ENCODE measurements at places on chromosomes 7 and 10.

GRCh38 chr10:82821043-82821442 lies 946.0 kb downstream of the NRG3 start:
- no peak for DNase-seq

- DNase-seq = no peak
Observed at GRCh38 chr7:102180727-102181126, 105.9 kb upstream of the SH2B2 start.

DNA sequence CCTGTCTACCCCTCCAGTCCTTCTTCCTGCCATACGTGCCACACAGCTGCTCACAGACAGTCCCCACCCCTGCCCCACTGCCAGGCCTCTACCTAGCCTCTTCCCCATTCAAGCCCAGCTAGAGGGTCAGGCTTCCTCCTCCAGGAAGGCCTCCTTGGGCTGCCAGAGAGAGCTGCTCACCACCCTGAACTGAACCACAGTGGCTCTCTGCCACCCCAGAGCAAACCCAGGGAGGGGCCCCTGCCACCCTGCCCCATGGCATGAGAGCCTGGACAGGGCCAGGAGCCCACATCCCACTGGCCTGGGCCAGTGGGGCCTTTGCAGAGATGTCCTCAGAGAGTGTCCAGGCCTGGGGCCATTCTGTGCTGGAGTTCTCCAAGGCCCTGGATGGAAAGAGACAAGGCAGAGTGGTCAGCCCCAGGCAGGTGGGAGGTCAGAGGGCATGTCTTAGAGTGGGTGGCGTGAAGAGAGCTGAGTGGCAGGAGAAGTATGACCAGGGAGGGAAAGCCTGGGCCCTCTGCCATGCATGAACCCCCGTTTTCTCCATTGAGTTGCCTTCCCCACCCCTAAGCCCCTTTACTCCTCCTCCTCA lies 40.4 kb downstream of the TMEM270 start:
- DNase-seq = no peak

- no peak for DNase-seq
Observed at GRCh38 chr10:6167456-6167855, 35.3 kb upstream of the PFKFB3 start.

DNA sequence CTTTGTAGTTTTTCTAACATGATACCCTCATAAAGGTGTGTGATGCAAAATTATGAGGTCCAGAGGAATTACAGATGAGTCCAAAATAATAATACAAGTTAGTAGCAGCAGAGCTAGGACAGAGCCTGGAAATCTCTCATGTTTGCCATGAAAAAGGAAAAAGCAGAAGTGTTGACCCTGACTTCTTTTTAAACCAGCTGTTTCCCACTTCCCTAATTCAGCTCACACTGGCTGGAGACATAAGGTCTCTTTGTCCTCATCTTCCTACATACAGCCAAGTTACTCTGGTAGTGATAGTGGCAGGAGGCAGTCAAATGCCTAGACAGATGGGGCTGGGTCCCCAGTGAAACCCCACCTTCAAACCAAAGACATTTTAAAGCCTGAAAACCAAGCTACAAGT lies 269.2 kb downstream of the C7orf25 start:
- DNase-seq = no peak

GRCh38 chr10:42753507-42754154 lies 29.0 kb upstream of the BMS1 start:
- no peak for DNase-seq

GRCh38 chr7:151086802-151087244 lies 548 bp downstream of the AGAP3 start:
- DNase-seq = no peak

GRCh38 chr10:17199351-17199804 lies 2.1 kb downstream of the TRDMT1 start:
- DNase-seq = peak; percentile 60

DNA sequence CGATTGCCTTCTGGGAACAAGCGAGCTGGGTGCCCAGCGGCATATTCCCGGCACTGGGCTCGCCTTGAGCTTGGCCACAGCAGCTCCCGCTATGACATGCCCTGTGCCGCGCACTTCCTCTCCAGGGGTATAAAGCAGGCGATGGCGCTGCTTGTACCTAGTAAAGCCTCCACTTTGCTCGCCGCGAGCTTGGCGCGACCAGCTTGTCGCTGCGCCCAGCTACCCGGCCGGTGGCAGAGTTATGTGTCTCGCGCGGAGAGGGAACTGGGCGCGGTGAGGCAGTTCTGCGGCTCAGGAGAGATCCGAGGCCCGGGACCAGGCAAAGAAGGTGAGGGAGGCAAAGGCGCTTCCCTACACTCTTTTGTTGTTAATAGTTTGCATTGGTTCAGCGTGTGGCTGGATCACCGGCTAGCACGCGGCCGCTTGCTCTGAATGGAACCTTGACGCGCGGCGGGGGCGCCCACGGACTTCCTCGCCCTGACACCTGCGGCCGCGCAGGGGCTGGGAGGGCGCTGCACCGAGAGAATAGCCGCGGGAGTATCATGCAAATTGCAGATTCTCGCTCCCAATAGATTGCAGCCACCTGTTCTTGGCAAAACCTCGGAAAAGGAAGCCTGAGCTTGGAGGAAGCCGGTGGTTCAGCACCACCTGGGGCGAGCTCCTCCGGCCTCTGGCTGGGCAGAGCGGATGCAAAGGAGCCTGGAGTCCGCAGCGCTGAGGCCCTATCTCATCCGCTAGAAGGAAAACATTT lies 3.0 kb upstream of the BUB3 start:
- DNase-seq = no peak

DNA sequence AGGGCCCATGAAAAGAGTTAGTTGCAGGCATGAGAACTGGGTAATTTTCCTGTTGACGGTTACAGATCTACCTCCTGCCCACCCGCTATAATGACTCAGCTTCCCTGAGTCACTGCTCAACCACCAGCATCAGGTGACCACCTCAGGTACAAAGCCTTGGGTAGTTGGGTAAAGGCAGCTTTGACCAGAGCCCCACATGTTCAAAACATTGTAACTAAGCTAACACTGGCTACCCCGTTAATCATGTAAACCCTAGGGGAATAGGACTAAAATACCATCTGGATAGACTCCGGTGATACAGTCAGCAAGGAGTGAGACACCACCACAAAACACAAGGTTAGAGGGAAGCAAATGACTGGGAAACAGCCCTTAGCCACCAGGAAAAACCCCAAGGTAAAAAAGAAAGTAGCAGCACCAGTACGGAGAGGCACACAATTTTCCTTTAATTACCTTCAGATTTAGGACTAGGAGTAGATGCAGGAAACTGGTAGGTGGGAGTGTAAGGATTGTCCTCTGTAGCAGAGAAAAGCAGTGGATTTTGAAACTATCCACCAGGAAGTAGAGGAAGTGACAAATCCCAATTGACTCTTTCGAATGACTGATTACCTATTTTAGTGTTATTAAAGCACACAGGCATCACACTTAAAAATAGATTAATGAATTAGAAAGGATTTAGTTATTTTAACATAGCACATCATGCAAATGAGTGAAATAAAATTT lies 103.5 kb upstream of the PDLIM1 start:
- DNase-seq = peak; percentile 42

- DNase-seq = peak; percentile 44
Observed at GRCh38 chr7:102260856-102261255, 25.8 kb upstream of the SH2B2 start.

GRCh38 chr7:47441796-47442604 lies 139.9 kb downstream of the TNS3 start:
- peak; percentile 68 for DNase-seq

- no peak for DNase-seq
Observed at GRCh38 chr7:135317676-135318325, 84.2 kb downstream of the STRA8 start.

DNA sequence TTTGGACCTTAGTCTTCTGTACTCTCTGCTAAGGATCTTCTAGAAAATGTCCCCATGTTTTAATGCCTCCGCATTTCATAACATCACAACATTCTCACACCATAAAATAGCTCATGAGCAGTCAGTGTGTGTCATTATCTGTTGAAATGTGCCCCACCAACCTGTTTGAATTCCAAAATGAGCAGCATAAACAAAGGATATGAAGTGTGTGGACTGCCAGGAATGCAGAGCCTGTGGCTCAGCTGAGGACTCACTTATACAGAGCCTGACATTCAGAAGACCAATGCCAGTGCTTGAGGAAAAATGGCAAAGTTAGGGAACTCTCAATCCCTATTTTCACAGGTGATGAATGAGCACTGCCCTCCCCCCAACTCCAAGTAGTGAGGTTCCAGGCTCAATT lies 621.4 kb downstream of the POM121L12 start:
- DNase-seq = no peak

DNA sequence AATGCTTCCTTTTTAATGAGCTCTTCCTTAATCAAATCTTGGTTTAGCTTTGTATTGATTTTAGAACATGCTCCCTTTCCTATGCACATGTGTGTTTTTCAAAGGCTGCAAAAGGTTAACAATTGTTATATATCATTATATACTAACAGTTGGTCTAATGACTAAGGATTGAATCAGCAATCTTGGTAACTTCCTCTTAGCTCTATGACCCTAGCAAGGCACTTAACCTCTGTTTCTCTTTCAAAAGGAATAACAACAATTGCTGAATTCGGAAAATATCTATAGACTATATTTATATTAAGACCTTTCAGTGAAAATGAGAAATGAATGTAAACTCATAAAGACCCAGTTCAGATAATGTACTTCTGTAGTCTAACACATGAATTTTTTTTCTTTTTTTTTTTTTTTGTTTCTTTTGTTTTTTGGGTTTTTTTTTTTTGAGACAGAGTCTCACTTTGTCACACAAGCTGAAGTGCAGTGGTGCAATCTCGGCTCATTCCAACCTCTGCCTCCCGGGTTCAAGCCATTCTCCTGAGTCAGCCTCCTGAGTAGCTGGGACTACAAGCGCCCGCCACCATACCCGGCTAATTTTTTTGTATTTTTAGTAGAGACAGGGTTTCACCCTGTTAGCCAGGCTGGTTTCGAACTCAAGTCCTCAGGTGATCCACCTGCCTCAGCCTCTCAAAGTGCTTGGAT lies 48.8 kb downstream of the HOXA1 start:
- DNase-seq = peak; percentile 30

DNA sequence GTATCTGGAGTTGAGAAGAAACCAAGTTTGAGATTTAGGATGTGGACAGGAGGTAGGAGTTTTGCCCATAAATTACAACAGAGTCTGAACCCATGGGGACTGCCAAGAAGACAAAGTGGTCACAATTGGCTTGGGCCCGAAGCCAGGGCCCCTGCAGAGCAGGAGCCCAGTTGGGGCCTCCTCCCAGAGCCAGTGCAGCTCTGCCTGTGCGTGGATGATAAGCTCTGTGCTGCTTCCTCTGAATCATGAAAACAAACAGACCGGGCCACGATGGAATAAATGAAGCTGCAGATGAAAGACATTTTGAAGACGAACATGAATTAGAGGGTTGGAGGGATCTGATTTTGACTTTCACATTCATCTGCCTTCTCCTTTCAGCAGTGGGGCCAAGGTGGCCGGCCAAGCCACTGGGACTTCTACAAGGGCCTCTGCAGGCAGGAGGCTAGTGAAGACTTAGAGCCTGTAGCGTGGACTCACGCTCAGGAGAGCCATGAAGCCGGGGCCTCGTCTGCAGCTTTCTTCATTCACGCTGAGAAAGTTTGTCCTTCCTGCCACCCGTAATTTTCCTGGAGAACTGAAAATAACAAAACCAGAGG lies 156.8 kb upstream of the LYZL1 start:
- DNase-seq = peak; percentile 19

DNA sequence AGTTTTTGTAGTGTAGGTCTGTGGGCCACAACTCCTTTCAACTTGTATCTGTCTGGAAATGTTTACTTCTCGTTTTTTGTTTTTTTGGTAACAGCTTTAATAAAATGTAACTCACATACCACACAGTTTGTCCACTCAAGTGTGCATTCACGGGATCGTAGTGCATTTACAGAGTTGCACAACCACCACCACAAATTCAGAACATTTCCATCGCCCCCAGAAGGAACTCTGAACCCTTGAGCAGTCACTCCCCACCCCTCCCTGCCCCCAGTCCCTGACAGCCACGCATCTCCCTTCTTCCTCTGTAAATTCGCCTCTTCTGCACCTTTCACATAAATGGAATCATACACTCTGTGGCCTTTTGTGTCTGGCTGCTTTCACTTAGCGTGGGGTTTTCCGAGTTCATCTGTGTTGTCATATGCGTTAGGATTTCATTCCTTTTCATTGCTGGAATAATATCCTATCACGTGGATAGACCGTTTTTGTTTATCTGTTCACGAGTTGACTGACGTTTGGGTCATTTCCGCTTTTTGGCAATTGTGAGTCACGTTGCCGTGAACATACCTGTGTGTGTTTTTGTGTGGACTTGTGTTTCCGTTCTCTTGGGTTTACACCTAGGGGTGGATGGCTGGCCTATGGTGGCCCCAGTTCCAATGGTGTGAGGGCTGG lies 10.3 kb downstream of the JAKMIP3 start:
- DNase-seq = no peak

DNA sequence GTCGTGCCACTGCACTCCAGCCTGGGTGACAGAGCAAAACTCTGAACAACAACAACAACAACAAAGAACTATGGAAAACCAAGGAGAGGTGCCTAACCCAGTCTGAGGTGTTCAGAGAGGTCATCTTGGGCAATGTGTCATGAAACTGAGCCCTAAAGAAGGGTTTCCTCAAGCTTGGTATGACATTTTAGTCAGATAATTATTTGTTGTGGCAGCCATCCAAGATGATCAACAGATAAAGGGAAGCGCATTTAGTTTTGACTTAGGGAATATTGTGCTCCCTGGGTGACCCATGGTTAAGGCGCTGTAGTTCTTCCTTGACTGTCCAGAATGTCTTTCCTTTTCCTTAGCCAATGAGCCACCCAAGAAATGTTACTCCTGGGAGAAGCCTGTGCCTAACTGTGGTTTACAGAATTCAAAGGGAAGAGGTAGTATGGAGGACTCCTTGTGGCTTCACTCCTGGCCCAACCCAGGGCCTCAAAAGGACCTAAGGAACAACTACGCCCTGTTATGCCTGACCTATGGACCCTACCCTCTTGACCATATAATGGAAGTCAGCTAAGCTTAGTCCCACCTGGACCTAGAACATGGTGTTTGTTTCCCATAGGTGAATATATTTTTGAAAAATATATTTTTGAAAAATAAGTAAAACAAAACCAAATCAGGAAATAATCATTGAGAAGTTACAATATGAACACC lies 42.4 kb downstream of the TPST1 start:
- DNase-seq = no peak

DNA sequence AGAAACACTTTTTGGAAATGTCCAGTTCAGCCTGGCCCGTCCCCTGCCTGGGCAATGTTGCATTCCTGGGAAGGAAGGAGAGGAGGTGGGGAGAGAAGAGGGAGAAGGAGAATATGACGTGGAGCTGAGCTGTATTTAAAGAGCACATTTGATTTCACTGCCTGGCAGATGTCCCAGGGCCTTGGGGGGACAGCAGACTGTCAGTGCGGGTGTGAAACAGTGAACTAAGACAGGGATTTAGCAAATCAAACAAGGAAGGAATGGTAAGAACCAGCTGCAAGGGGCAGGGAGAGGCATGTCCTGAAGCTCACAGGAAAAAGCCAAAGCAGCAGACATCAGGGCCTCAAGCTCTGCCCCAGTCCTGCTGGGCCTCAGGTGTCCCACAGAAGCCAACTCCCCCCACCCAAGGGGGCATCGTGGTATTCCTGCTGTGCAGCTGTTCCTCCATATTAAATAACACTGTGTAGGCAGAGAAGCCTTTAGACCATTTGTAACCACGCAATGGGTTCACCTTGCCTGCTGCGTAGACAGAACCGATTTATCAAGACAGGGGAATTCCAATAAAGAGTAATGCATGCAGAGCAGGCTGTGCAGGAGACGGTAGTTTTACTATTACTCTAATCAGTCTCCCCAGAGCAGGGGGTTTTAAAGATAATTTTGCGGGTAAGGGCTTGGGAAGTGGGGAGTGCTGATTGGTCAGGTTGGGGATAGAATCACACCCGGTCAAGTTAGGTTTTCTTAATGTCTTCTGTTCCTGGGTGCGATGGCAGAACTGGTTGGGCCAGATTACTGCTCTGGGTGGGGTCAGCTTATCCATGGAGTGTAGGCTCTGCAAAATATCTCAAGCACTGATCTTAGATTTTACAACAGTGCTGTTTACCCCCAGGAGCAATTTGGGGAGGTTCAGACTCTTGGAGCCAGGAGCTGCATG lies 18.3 kb downstream of the LEP start:
- DNase-seq = peak; percentile 22

All from astrocyte (in vitro differentiated cells and primary cell).